ENCODE measurements at places on chromosomes 7 and 10.

- DNase-seq = no peak
These were observed 1.2 kb upstream of the NOM1 start for GRCh38 chr7:156948361-156948760.

DNA sequence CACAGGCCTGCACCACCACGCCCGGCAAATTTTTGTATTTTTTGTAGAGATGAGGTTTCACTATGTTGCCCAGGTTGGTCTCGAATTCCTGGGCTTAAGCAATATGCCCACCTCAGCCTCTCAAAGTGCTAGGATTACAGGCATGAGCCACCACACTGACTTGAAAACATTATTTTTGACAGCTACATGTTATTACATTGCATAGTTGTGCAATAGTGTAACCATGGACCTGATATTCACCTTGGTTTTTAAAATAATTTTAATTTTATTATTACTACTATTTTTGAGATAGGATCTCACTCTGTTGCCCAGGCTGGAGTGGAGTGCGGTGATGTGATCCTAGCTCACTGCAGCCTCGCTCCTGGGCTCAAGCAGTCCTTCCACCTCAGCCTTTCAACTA lies 18.4 kb downstream of the AKAP9 start:
- DNase-seq = no peak

- DNase-seq = no peak
These were observed 56.6 kb upstream of the PDE1C start for GRCh38 chr7:32126843-32127242.

DNA sequence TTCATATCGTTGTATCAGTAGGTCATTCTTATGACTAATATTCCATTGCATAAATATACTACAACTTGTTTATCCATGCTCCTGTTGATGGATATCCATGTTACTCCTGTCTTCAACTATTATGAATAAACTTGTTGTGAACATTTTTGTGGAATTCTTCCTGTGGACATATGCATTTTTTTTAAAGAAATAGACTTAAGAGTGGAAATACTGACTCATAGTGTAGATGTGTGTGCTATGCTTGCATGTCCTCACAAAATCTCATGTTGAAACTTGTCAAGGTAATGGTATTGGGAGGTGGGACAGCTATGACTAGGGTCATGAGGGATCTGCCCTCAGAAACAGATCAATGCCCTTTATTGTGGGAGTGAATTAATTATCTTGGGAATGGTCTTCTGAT lies 240.5 kb upstream of the PRSS58 start:
- DNase-seq = no peak

GRCh38 chr7:156117542-156118247 lies 305.4 kb upstream of the SHH start:
- no peak for DNase-seq

- no peak for DNase-seq
These were observed 40.0 kb upstream of the EIF4H start for GRCh38 chr7:74134117-74134620.

GRCh38 chr10:128060341-128061250 lies 65.6 kb downstream of the MKI67 start:
- DNase-seq = no peak

- no peak for DNase-seq
These were observed 6.2 kb downstream of the CPED1 start for GRCh38 chr7:120994512-120995410.

- DNase-seq = no peak
These were observed 99.8 kb downstream of the WDR37 start for GRCh38 chr10:1155791-1156615.

GRCh38 chr10:27625452-27626211 lies 120.0 kb downstream of the MKX start:
- DNase-seq = no peak

DNA sequence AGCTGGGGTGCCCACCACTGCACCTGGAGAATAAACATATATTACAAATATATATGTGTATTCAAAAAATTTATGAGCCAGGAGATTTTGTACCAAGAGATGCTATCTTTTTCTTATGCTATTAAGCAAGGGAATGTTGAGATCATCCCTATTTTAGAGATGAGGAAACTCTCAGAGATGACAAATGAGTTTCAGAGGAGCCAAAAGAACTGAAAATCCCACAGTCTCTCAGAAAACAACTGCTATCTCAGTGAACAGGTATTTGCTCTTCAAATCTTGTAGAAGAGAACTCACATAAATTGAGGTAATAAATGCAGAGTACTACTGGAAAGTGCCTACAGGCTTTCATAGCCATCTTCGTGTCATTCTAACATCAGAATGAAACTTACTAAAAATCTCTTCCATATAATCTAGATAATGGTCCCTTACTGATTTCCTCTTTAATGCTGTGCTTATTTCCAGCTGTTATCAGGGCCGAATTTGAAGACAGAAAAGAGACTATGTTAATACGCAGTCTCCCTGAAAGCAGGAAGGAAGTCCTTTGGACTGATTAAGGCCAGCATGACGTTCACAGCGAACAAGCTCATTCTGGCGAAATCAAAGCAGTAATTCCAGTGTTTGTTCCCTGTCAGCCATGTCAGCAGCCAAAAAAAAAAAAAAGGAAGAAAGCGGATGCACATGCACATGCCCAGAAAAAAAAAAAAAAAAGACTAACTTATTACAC lies 29.4 kb upstream of the ANAPC16 start:
- DNase-seq = no peak

GRCh38 chr10:36591436-36591835 lies 534.0 kb upstream of the ANKRD30A start:
- DNase-seq = no peak

DNA sequence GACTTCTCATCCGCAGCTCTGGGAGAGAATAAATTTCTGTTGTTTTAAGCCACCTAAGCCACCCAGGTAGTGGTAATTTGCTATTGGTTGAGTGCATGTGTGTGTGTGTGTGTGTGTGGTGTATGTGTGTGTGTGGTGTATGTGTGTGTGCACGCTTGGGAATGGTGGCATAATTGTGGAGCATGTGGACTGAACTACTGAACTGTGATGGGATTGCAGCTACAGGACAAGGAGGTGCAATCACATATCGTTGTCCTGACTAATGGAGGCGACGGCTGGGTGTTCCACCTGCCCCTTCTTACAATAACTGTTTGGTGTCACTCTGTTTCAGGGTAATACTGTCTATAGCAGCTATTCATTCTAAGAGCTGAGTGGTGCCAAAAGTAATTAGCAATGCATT lies 448.7 kb upstream of the PFKP start:
- no peak for DNase-seq

DNA sequence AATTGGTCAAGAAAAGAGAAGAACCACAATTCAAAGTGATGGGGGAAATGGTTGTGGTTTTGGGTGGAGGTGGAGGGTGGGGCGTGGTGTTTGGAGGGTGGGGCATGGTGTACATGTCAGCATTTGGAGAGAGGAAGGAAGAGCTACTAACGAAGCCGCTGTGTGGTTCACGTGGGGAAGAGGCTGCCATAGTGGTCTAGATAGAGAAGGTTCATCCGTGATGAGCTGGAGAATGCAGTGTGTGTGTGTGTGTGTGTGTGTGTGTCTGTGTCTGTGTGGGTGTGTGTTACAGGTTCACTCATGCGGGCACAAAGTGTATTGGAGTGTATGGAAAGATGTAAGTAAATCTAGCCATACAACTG lies 6.1 kb upstream of the VCL start:
- peak; percentile 68 for DNase-seq

GRCh38 chr7:1326511-1326785 lies 93.8 kb downstream of the UNCX start:
- DNase-seq = no peak

DNA sequence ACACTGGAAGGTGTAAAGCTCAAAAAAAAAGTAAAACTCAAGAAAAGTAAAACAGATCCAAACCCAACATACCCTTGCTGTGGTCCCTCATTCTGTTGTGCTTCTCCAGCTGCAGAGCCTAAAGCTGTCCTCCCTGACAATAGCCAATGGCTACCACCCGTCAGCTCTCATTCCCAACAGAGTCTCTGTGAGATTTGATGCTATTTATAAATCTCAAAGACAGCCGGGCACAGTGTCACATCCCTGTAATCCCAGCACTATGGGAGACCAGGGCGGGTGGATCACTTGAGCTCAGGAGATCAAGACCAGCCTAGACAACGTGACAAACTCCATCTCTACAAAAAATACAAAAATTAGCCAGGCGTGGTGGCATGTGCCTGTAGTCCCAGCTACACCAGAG lies 116.0 kb downstream of the KMT2E start:
- no peak for DNase-seq

DNA sequence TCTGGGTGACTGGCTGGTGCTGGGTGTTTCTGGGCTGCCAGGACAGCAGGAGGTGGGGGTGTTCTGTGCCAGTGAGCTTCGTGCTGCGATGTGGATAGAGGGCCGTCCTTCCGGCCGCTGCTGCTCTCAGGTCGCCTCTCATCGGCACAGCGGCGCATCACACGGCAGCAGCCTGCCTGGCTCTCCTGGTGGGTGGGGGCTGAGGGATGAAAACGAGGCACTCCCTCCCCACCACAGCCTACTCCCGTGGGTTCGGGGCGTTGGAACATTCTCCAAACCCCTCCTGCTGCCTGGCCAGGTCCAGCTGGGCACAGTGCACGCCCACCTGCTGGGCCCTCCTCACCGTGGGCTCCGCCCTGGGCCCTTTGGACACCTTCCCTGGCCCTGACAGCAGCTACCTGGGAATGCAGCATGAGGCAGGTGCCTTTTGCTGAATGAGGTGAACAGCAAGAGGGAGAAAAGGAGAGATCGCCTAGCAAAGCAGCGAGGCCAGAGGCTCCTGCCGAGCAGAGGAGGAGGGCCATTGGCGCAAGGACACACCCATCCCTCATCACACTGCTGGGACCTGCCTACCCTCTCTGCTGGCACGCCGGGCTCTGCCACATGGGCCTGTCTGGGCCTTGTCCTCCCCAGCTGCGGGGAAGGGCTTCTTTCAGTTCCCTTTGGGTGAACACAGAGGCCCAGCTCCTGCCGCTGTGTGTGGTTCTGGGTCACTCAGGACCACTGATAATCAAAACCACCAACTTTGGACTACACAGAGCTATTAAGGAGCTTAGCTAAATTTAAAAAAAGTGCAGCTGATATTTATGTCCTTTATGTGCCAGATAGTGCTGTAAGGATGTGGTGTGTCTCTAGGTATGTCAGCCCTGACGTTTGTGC lies 33.4 kb downstream of the INPP5A start:
- DNase-seq = no peak

- no peak for DNase-seq
These were observed 27.8 kb downstream of the ENTPD1 start for GRCh38 chr10:95783741-95784140.

All from stimulated activated CD8-positive, alpha-beta memory T cell treated with anti-CD3 and anti-CD28 coated beads, Interleukin-2, amount 100 ng/mL, for 1 hour (primary cell).